Epithelial cell of proximal tubule (primary cell): ENCODE measurements at places on chromosomes 1 and 21. TPM values are rescaled to one million over a fixed set of nuclear protein-coding genes. Genes with fewer than 3 reads are reported as not detected.

The SELL gene
- total RNA-seq = not detected in 2 replicates

The TMEM82 gene
- total RNA-seq = not detected in 2 replicates

The AUNIP gene
- 6.2 and 13.0 TPM in 2 replicates for total RNA-seq

The COL8A2 gene
- total RNA-seq = 0.06 and 0.65 TPM in 2 replicates

The CD164L2 gene
- total RNA-seq = not detected in 2 replicates
